ENCODE measurements at places on chromosomes 7 and 10.

GRCh38 chr7:41750661-41751540 is 48.0 kb upstream of the INHBA start:
- no peak for DNase-seq

DNA sequence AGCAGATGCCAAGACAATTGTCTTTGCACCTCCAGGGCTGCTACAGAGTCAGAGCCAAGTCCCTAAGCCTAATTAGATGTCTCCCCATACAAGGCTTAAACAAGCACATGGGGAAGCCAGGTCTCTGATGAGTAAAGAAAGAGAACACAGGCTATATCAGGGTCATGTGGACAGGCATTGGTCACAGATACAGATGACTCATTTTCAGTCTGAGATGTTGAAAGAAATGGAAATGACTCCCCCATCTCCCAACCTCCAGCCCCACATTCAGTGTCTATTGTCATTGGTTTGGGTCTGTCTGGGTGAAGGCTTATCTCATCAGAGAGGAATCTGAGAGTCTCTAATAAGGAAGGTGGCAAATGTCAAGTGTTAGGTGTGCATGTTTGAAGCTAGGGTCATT is 290.1 kb upstream of the KIAA1217 start:
- peak; percentile 76 for DNase-seq

DNA sequence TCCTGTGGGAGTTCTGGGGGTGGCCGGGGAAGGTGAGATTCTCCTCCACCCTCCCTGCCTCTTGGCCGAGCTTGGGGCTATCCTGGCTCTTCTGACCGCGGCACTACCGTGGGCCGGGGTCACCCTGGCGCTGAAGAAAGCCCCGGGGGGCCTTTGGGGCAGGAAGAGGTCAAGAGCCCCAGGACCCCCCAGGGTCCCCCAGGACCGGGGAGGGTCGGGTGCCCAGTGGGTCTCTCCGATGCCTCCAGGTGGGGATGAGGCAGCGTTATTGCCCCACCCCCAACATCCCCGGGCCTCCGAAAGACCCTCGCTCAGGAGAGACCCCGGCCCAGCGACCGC is 439 bp upstream of the KNDC1 start:
- no peak for DNase-seq

GRCh38 chr10:60575105-60575504 is 185.4 kb upstream of the ANK3 start:
- no peak for DNase-seq

- no peak for DNase-seq
Measured at GRCh38 chr7:139246905-139247304, 15.9 kb downstream of the UBN2 start.

- DNase-seq, result no peak
Measured at GRCh38 chr10:61078542-61079275, 134.7 kb upstream of the RHOBTB1 start.

- no peak for DNase-seq
Measured at GRCh38 chr10:93126483-93127052, 52.9 kb downstream of the CYP26A1 start.

DNA sequence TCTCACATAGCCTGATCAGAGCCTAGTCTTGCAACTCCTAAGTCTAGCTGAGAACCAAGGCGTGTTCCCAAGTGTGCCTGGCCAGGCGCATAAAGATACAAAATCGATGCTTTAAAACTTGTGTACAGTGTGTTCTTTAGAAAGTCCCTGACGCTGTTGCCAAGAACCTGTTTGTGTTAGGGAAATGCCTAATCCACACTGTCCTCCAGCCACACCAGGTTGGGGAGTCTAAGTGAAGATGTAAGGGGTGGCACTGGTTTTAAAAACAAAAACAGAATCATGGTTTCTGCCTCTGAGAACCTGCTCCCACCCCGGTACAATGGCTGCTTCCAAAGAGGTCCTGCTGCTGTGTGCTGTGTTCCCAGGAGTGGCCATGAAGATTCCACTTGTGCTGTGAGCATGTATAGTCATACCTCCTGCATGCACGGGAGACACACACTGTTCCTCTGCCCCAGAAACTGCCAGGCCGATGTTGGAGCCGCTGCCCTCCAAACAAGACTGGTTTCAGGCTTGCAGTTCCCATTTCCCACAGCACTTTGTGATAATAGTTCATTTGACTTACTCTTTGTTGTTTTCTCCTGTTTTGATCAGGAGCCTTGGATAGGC is 88.5 kb downstream of the CCNY start:
- no peak for DNase-seq

GRCh38 chr10:107340326-107340725 is 175.8 kb upstream of the SORCS1 start:
- DNase-seq, result no peak

DNA sequence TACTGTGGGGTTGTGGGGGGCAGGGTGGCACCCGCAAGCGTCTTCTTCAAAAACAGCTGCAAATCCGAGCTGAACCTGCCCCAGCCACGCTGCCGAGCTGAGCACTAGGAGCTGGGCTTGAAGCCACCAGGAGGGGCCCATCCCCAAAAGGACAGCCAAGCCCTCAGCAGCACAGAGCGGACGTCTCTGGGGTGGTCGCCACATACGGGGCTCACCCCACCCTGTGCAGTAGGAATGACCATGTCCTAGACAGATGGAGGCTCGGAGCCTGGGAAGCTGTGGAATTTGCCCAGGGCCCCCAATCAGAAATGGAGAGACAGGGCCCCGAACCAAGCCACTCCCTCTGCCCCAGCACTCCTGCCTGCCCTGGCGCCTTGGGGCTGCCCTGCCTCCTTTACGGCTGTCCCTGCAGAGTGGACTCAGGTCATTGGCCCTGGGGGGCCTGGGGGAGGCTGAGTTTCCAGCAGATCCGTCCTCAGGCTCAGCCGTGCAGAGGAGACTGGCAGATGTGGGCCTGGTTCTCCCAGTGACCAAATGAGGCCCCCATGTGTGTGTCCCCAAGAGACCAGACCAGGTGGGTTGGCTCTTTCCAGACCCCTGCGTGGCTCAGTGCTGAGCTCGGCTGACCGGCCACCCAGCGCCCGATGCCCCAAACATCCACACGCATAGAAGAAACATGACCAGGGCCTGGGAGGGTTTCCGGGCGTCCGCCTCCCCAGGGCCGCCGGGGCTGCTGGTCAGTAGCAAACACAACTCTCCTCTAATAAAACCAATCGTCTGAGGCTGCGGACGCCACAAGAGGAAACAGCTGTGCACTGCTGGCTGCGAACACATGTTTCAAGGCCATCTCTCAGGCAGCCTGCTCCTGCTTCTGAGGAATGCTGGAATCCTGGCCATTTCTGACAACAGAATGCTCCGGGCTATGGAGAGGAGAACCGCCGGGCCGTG is 54.9 kb downstream of the PDGFA start:
- DNase-seq, result no peak

GRCh38 chr7:141484907-141485306 is 66.3 kb upstream of the AGK start:
- no peak for DNase-seq

GRCh38 chr7:70344726-70345125 is 746.5 kb downstream of the AUTS2 start:
- no peak for DNase-seq

GRCh38 chr10:59090817-59091622 is 85.4 kb upstream of the PHYHIPL start:
- no peak for DNase-seq

DNA sequence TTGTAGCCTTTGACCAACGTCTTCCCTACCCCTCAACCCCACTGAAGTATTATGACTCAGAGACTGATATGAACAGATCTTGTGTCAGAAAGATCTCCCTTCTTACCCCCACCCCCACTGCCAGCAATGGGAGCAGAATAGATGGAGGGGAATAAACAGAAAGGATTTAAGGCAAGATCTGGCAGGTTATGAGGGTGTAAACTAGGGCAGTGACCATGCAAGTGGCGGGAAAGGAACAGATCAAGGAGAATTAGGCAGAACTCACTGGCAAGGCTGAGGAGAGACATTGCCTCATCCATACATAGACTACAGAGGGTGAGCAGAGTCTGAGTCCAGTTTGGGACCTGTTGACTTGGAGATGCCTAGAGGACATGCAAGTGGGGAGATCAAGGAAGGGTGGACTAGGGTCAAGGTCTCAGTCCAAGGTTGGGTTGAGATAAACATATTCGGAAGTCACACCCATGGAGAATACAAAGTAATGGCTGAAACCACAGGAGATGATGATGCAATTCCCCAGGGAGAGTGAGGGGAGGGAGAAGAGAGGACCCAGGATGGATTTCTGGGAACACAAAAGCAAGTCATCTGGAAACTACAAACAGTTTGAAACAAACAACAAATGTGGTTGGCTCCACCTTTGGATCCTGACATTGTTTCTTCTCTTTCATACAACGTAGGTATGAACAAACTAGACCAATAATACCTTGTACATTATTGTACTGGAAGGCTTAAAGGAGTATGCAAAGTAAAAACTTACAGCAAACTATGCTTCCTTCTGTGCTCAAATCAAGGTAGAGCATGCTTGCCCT is 44.9 kb upstream of the IL6 start:
- DNase-seq, result no peak

Measured in urothelium cell line (cell line).